Upper lobe of left lung (tissue), 6 donors: ENCODE measurements at places on chromosomes 12 and 14. TPM values are rescaled to one million over a fixed set of nuclear protein-coding genes. Genes with fewer than 3 reads are reported as not detected.

Gene SRRM4
- 0.33 TPM for total RNA-seq

Gene FGF6
- total RNA-seq, result not detected

Gene LBHD2
- not detected for total RNA-seq

Gene TRAFD1
- total RNA-seq, result 37.1 TPM

Gene TMEM132D
- 0.86 TPM for total RNA-seq
